ENCODE measurements at places on chromosomes 2 and 18.
A peak's percentile ranks its signal among the peaks of the same experiment; 100 is the strongest.

DNA sequence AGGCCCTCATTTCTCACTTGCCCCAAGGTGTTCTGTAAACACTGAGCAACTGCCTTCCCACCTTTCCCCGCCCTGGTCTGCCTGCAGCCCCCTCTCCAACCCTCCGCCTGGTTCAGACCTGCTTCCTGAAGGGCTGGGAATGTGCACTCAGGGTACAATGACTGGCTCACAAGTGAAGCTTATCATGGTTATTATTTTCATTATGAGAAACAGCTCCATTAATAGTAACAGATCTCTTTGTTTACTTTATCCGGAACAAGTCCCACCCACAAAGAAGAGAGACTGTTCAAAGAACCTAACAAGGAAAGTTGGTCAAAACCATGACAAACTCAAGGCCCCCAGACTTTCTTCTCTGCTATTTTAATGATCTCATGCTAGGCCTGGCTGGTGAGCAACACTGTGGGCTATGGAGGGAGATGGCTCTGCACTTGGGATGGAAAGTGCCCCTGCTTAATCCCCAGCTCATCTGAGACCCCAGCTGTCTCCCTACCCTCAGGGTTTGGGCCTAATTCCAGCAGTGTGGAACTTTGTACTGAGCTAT lies 36.7 kb downstream of the ARHGAP25 start:
- DNase-seq: no peak

DNA sequence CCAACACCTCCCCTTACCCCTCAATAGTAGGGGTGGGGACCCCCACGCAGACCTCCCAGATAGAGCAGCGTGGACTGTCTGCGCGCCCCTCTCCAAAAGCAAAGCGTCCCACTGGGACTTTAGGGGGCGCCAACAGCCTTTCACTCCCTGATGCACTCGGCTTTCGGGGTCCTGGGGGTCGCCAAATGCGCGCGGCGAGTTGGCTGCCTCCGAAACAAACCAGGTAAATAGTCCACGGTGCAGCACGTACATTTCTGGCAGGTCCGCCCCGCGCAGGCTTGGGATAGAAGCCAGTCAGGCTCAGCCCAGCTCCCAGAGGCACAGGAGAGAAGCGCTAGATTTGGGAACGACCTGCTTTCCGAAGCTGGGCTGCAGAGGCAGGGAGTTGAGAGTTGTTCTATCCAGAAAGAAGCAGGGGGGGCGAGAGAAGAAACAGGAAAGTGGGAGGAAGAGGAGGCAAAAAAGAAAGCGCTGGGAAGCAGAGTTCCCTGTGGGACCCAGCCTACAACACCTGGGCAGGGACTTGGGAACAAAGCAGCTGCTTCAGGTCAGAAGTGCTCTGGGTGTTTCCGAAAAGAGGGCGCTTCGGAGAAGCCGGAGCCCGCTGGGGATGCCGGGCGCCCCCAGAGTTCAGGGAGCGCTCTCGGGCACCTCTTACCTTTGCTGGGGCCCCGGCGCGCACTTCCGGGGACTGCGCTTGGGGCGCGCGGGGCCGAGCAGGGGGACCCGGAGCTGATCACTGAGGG lies 544 bp downstream of the EVA1A start:
- DNase-seq: peak; percentile 7

DNA sequence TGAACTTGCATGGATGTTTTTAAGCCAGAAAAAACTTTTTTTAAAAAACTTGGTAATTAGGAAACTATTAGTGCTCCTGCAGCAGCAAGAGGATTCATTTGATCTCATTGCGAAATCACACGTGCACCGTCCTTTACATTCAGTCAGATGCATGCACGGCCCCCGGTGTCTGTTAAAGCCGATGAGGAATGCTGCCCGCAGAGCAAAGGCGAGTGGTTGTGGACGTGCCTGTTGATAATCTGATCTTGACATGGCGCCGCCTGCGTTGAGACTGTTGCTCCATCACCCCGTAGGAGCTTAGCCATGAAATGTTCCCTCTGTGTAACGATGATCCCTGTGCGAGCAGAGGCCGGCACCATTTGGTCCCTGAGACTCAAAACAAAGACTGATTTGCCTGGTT lies 300.0 kb downstream of the GBX2 start:
- no peak for DNase-seq

DNA sequence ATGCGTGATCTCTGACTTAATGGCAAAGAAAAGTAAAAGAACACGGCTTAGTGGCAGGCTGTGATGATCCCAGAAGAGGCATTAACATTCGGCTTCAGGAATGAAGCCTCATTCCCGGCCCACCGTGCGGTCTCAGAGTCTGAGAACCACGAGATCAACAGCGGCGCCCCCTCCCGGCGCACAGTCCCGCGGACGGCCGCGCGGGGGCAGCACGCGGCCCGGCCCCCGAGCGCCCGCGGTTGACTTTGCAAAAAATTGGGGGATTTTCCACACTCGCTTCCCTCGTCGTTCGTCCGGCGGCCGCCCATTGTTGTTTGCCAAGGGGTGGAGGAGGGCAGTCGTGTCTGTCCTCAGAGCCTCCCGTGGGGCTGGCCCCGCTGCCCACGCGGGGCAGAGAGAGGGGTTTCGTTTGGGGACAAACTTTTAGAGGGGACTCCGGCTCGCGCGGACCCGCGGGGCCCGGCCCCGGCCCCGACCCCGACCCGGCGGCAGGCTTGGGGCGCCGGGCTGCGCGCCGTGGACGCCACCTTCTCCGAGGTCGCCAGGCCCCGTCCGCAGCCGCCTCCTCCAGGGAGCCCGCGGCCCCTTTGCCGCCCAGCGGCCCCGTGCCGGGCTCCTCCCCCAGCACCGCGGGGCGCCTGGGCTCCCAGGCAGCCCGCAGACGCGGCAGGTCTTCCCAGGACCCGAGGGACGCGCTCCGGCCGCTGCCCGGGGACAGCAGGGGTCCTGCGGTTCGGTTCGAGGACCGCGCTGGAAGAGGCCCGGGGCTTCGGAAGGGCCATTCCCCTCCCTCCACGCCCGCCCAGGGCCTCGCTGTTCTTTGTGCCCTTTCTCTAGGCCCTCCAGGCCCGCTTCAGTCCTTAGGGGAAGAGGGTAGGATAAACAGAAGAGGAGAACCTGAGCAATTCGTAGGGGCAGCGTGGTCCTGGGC lies 3.4 kb upstream of the HS6ST1 start:
- peak; percentile 82 for DNase-seq

GRCh38 chr2:168658706-168659105 lies 143.7 kb upstream of the NOSTRIN start:
- DNase-seq: no peak

DNA sequence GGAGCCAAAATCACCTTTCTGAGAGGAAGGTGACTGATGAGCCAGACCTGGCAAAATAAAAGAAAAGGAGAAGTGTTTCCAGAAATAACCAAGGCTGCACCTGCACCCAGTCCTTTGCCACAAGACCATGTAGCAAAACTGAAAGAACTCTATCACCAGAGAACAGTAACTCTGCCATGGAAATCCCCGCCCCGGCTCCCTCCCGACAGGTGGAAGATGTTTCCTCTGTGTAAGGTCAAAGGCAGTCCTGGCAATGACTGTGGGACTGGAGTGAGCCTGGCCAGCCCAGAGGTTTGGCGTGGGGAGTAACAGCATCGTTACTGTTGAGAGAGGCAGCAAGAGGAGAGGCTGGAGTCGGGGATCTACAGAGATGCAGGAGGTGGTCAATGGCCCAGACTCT lies 42.3 kb downstream of the SPRED2 start:
- peak; percentile 96 for DNase-seq

GRCh38 chr2:62293490-62294271 lies 97.8 kb downstream of the B3GNT2 start:
- no peak for DNase-seq

DNA sequence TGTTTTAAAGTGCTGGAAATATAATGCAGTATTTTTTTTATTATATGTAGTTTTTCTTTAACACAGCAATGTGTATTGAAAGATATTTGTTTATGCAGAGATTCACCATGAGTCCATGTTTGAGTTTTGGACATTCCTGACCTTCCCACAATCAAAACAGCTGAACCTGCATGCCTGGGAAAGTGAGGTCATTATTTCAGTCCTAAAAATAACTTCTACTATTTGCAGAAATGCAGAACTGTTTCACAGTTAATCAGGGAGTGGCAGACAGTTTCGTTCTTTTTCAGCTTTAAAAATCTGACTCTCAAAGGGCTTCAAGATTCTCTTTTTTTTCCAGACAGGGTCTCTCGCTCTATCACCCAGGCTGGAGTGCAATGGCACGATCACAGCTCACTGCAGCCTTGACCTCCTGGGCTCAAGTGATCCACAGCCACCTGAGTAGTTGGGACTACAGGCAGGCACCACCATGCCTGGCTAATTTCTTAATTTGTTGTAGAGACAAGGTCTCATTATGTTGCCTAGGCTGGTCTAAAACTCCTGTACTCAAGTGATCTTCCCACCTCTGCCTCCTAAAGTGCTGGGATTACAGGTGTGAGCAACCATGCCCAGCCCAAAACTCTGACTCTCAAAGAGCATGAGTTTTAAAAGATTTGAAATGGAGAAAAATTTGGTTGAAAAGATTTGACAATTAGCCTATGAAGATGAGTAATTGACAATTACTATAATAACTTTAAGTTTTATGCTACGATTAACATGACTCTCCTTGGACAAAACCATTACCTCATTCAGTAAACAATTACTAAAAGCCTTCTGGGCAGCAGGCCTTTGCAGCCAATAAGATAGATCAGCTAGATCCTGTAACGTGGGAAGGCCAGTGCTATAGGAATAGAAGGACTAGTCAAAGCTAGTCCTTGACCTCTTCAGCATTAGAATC lies 5.0 kb upstream of the MYL12B start:
- peak; percentile 31 for DNase-seq

DNA sequence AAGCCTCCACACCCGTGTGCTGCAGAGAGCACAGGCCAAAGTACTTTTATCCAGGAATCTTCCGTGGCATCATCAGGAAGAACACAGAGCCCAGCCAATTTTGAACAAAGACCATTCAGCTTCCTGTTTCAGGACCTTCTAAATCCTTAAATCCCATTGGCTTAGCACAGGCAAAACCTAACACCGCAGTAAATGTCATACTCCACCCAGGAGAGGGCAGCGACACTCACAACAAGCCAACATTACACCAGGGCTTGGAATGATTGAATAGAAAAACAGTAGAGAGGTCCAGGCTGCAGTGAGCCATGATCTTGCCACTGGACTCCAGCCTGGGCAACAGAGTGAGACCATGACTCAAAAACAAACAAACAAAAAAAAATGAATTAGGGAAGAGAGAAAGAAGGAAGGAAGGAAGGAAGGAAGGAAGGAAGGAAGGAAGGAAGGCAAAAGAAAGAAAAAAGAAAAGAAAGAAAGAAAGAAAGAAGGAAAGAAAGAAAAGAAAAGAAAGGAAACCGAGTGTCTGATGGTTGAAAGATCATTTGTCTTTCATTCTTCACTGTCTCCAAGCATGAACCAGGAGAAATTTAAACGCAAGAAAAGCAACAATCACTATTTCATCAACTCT lies 144.6 kb upstream of the SATB2 start:
- DNase-seq: no peak

DNA sequence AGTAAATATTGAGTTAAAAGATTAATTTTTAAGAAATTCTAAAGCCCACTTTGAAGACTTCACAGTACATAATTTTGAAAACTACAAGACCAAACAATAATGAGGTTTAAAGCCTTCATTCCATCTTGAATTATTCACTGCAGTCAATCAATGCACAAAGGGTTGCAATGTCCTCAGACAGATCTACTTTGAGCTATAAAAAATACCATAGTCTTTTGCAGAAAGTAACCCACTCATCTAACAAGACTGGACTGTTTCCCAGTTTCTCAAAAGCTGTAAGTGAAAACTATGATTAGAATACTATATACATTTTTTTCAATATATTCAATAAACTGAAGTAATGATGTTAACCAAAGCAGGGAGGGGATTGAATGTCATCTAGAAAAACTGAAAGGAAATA lies 10.2 kb upstream of the RBM43 start:
- no peak for DNase-seq

DNA sequence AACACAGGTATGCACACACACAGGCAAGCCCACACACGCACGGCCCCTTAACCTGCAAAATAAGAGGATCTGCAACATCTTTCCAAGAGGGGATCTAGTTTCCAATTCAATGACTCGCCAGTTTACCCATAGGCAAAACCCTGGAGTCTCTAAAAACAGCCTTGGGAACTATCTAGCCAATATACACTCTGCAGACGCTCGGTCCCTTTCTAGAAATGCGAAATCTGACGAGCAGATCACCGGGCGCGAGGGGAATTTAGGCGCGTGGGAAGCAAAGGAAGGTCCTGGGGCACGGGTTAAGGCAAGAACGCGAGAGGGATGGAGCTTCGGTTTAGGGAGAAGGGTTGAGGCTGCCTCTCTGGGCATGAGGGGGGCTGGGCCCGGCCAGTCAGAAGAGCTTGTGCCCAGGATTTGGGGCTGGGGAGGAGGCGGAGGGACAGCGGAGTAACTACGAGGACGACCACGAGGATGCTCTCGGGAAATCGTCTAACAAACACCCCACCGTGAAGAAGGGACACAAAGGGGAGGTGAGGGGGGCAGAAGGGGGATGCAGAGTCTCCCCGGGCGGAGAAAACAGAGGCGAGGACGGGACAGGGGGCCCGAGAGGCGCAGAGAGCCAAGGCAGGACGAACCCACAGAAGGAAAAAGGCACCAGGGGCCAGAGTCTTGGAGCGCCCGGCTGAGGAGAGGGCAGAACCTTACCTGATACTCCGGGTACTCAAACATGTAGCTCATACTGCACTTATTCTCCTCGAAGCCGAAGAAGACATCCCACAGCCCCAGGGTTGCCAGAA lies 542 bp downstream of the PGAP1 start:
- DNase-seq: peak; percentile 24

DNA sequence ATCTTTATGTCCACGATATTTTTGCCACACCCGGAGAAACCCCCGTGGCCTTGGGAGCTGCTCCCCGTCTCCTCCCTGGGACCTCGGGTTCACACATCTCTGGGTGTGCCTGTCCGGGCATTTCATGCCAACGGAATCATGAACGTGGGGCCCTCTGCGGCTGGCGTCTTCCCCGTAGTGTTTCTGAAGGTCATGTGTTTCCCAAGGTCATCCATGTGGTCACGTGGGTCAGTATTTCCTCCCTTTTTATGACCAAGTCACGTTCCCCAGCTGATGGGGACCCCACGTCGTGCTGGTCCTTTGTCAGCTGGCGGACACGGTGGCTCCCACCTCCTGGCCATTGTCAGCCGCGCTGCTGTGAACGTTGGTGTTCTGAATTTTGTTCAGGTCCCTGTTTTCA lies 135.7 kb downstream of the NFATC1 start:
- DNase-seq: no peak

GRCh38 chr2:88350331-88351248 lies 101.9 kb downstream of the FOXI3 start:
- DNase-seq: peak; percentile 47

DNA sequence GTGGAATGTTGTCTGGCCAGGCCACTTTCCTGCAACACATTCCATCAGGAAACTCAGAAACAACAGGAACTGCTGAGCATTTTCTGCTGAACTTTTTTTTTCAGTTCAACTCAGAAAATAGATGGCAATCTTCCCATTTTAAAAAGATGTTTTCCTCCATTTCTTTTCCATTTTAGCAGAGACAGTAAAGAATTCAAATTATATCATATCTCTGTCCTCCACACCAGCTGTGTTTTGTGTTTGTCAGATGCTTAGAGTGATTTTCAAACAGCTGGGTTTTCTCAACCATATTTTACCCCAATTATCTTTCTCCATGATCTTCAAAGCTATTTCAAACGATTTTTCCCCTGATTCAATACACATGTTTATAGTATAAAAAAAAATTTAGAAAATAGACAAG lies 713.4 kb downstream of the LRRTM4 start:
- DNase-seq: no peak

Data from MM.1S (cell line).